ENCODE measurements at places on chromosomes 5 and 9. TPM values are rescaled to one million over a fixed set of nuclear protein-coding genes. Genes with fewer than 3 reads are reported as not detected.

DNA sequence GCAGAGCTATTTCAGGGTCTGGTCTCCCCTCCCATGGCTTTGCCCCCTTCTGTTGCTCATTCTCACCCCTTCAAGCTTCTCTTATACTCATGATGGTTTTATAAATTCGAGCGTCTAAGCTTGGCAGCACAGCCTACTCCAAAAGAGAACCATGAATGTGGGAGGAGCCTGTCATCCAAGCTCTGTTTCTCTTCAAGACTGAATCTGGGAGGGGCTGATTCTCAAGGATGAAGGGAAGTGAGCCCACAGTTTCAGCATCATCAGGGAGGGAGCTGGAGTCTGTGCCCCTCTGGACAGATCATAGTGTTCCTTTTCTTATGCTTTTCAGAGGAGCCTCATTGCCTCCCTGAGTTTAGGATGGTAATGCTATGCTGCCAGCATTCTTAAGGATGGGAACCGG, 168.6 kb downstream of the CFAP90 start:
- DNase-seq = no peak

DNA sequence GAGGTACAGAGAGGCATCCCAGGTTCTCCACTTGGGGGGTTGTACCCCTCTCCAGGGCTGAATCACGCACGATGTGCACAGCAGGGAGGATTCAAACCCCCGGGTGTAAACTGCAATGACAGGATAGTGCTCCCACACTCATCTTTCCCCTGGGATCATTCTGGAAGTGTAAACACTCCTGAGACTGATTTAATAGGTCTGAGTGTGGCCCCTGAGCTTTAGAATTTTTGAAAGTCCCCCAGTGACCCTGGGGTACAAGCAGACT, 16.5 kb downstream of the BICD2 start:
- DNase-seq = no peak

DNA sequence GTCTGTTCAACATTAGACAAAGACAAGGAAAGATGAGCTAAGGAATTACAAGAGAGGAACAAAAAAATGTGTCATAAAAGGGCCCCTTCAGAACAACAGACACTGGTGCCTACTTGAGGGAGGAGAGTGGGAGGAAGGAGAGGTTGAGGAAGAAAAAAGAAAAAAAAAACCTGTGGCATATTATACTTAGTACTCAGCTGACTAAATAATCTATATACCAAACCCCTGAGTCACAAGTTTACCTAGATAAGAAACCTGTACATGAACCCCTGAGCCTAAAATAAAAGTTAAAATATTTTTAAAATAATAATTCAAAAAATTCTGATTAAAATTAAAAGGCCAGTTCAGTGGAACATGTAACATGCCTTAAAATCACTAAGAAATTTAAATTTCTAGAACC, 107.3 kb downstream of the MTREX start:
- no peak for DNase-seq

Gene ZBTB5
- total RNA-seq = 34.2 TPM

Gene IL3
- not detected for total RNA-seq
